ENCODE measurements at places on chromosomes 2 and 18.

- DNase-seq, result no peak
Observed at GRCh38 chr2:111662771-111663470, 221.1 kb downstream of the ANAPC1 start.

- DNase-seq, result no peak
Observed at GRCh38 chr2:127256381-127256780, 36.3 kb upstream of the CYP27C1 start.

- DNase-seq, result no peak
Observed at GRCh38 chr2:100040906-100041305, 101.5 kb downstream of the AFF3 start.

DNA sequence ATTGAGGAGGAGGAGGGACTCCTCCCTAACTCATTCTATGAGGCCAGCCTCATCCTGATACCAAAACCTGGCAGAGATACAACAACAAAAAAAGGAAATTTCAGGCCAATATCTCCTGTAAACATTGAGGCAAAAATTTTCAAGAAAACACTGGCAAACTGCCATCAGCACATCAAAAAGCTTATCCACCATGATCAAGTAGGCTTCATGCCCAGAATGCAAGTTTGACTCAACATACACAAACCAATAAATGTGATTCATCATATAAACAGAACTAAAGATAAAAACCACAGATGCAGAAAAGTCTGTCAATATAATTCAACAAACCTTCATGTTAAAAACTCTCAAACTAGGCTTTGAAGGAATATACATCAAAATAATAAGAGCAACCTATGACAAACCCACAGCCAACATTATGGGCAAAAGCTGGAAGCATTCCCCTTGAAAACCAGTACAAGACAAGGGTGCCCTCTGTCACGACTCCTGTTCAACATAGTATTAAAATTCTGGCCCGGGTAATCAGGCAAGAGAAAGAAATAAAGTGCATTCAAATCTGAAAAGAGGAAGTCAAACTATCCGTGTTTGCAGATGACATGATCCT lies 1014.3 kb downstream of the CBLN2 start:
- no peak for DNase-seq

GRCh38 chr2:176501617-176502016 lies 232.4 kb downstream of the MTX2 start:
- no peak for DNase-seq

GRCh38 chr2:126825316-126825715 lies 73.4 kb upstream of the TEX51 start:
- DNase-seq, result no peak

GRCh38 chr2:147777394-147777793 lies 67.4 kb upstream of the ACVR2A start:
- no peak for DNase-seq

- DNase-seq, result no peak
Observed at GRCh38 chr18:65221115-65221514, 529.7 kb upstream of the CDH7 start.

- no peak for DNase-seq
Observed at GRCh38 chr2:127086990-127087790, 19.8 kb downstream of the BIN1 start.

GRCh38 chr18:76348267-76349066 lies 146.6 kb downstream of the ZNF516 start:
- DNase-seq, result no peak

DNA sequence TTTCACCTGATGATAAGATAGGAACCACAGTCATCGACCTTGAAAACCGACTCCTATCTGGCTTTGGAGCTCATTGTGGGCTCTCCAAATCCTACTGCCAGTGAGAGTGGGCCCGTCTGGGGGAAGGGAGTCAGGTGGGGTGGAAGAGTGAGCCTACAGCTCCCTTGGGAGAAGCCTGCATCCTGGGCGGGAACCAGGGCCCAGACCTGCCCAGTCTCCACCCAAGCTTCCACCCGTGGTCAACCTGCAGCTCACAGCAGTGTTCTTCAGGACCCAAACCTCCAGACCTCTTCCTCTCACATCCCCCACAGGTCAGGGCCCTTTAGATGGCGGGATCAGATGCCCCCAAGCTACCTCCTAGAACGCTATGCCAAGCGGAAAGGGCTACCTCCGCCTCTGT lies 40.2 kb downstream of the LMAN2L start:
- no peak for DNase-seq

- peak; percentile 79 for DNase-seq
Observed at GRCh38 chr2:8543383-8544170, 138.3 kb upstream of the ID2 start.

- DNase-seq, result no peak
Observed at GRCh38 chr2:163469561-163469962, 266.2 kb downstream of the FIGN start.

All from lower lobe of right lung (tissue), 2 donors.